ENCODE measurements at places on chromosomes 12 and 14. TPM values are rescaled to one million over a fixed set of nuclear protein-coding genes. Genes with fewer than 3 reads are reported as not detected.

Gene TMPRSS12
- polyA plus RNA-seq: not detected

Gene APOLD1
- 0.25 TPM for polyA plus RNA-seq

Gene LRRK2
- not detected for polyA plus RNA-seq

Gene FAIM2
- not detected for polyA plus RNA-seq

Gene PLEK2
- polyA plus RNA-seq: 5.4 TPM

Gene KRT80
- polyA plus RNA-seq: not detected

Gene CBLN3
- 0.24 TPM for polyA plus RNA-seq

Gene CPM
- 0.06 TPM for polyA plus RNA-seq

Gene RNASE1
- not detected for polyA plus RNA-seq

Gene NUMB
- polyA plus RNA-seq: 44.5 TPM

Gene MCRS1
- polyA plus RNA-seq: 61.6 TPM

Gene AQP2
- polyA plus RNA-seq: not detected

Gene ATL1
- polyA plus RNA-seq: 4.1 TPM

Gene ZNF268
- 18.2 TPM for polyA plus RNA-seq

Gene MANSC4
- polyA plus RNA-seq: not detected
